ENCODE measurements at places on chromosomes 3 and 15.

DNA sequence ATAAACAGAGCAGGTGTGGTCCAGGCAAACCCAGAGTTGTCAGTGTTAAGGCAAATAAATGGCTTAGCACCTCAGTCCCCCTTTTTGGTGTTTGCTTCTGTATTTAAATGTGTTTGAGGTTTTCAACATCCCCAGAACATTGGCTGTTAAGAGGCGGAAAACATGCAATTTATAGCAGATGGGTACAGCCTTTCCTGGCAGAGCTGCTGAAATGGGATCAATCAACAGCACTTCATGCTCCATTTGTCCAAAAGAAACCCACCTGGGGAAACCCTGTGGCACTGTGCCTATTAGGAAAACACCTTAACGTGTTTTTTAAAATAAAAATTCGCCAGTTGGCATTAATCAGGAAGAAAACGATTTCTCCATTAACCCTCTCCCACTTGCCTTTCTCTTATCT is 135.4 kb downstream of the MCTP2 start:
- no peak for DNase-seq

DNA sequence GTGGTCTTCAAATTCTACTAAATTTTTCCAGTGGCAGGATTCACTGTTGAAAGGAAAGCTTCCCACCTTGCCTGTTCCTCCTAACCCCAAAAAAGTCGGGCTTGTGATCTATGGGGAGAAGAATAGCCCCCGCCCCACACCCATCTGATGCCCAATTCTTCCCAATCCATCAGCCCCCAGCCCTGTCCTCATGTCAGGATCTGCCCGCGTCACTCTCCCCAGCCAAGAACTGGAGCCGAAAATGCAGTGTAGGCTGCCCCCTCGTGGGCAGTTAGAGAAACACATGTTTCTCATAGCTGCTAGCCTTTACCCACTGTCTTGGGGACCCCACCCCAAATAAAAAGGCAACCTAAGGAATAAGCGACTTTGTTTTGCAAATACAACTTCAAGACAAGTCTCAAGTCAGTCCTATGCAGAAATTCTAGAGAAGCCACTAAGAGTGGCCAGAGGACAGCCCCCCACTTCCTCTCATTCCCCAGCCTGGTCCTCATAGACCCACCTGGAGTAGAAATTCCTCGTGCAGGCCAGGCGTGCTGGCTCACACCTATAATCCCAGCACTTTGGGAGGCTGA is 13.0 kb upstream of the CSK start:
- no peak for DNase-seq

GRCh38 chr15:83716605-83717004 is 62.7 kb downstream of the ADAMTSL3 start:
- DNase-seq = no peak

DNA sequence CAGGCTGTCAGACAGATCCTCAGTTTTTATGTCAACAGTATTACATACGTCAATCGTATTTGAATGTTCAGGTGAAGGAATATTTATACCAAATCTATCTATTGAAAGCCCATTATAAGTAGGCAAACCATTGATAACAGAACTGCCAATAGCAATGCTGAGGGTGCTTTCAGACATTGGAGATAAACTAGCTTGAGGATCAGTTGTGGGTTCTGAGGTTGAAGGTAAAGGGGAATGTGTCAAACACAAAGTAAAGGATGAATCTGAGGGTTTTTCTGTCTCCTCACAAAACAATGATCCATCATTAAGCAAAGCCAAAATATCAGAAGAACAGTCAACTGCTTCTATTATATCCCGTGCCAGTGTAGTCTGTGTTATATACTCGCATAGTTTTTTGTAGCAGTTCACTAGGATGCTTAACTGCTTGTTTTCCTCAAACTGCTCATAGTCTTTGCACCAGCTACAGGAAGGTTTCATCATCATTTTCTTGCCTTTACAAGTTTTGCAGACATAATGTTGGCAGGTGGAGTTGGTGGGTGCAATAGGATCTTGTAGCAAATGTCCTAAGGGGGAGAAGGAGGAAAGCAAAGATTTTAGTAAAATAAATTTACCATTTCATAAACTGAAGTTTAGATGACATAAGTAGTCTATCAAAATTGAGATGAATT is 43.8 kb downstream of the MSL2 start:
- no peak for DNase-seq

DNA sequence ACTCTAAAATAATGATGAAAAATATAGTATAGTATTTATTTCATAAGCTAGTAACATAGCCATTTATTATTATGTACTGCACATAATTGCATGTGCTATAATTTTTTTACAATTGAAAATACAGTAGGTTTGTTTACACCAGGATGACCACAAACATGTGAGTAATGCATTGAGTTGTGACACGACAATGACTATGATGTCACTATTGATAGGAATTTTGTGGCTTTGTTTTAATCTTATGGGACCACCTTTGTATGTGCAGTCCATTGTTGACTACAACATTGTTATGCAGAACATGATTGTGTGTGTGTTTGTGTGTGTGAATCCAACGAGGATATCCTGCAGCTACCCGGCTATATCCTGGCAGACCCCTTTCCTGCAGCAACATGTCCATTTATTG is 372.2 kb upstream of the MCTP2 start:
- no peak for DNase-seq

DNA sequence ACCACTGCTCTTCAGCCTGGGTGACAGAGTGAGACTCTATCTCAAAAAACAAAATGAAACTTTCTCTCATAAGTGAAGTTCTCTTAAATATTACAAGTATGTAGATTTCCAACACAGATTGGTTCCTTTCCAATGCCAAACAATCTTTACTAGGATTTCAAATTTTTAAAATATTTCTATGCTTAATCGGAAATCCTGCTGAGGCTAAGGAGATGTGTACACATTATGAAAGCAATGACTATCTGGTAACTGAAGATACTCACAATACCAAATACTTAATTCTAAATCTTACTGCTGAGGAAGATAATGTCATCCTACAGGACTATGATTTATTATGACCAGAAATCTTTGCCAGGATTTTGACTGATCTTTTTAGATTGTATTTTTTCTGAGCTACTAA is 255.6 kb upstream of the ZNF717 start:
- no peak for DNase-seq

DNA sequence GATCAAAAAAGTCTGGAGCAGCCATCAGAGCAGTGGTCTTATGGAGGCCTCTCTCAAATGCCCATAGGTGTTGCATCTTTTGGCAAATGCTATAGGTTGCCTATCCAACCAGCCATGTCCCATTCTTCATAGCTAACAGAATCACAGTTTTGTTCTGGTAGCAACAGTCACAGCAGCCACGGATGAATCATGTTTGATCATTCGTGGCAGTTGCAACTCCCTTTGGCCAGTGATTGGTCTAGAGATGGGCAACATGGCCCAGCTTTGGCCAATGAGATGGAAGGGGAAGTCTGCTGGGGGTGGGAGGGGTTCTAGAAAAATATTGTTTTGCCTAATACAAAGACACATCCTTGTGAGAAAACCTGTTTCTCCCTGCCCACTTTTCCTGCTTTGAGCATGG is 50.3 kb upstream of the PPP2R3A start:
- DNase-seq = no peak

DNA sequence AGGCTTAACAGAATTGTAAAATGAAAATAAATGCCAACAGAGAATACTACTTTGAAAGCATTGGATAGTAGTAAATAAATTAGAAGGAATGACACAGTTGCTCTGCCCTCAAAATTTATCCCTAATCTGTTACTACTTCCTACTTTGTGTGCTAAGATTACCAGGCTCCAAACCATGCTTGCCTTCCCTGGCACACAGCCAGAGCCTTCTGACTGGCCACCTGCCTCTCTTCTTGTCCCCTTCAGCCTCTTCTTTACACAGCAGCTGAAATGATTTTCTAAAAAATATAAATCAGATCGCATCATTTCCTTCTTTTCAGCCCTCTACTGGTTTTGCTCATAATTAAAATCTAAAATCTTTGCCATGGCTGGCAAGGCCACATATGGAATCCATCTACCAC is 334.1 kb downstream of the FHIT start:
- no peak for DNase-seq

DNA sequence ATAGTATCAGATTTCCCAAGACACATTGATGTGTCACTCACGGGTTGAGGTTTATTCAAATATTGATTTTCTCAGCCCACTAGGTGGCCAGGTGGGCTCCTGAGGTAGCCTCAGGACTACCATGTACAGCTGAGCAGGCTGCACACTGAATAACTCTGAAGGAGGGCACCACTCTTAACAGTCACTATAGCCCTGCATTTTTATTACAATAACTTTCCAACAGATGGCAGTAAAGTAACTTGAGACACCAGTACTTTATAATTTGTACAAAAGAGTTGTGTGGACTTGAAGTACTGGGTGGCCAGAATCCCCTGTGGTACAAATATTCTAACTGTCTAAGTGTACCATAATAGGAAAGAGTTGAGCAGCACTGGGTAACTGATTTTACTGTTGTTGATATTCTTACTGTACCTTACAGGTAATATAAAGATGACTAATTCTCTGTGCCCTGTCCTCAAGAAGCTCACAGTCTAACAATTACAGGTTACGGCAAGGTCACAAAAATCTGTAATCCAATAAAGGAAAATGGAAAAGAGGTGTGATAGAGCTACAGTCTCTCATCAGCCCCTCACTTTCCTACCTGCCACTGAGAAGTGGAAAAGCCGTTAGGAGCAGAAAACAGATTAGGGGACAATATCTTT is 76.0 kb downstream of the ETFA start:
- DNase-seq = no peak

DNA sequence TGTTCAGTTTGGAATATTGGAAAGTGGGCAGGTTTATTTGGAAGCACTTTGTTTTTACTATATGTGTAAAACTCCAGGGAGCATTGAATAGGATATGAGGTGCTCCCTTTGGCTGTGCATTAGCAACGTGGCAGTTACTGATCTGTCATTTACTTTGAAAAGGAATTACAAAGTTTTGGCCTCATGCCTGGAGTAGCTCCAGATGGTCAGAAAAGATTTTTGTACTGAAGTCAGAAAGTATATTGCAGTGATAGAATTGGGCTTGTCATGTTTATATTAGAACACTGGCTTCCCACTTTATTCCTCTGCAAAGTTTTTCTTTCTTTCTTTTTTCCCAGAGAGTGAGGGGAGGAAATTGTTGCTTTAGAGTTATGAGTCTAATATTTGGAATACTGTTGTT is 26.1 kb downstream of the FNDC3B start:
- no peak for DNase-seq

- no peak for DNase-seq
Measured at GRCh38 chr3:49343163-49343562, 3.3 kb upstream of the USP4 start.

GRCh38 chr3:108201258-108201657 is 21.0 kb downstream of the IFT57 start:
- DNase-seq = no peak

- no peak for DNase-seq
Measured at GRCh38 chr3:135973841-135974240, 8.3 kb downstream of the PPP2R3A start.

GRCh38 chr3:33650495-33650894 is 67.6 kb downstream of the CLASP2 start:
- no peak for DNase-seq

DNA sequence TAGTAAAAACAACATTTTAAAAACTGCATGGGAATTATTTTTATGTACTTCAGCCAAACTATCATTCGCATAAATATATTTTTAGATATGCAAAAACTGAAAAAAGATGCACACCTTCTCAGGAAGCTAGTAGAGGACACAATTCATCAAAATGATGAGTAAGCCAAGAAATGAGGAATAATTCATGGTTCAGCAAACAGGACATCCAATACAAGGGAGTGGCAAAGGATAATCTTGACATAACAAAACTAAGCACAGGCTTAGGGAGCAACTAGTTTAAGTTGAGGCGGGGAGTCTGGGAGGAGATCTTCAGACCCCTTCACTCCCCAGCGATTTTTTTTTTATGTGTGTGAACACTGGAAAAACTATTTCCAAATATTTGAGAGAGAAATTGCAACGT is 93.7 kb downstream of the ZNF280D start:
- DNase-seq = no peak

GRCh38 chr15:31357148-31357547 is 30.5 kb downstream of the KLF13 start:
- no peak for DNase-seq

- no peak for DNase-seq
Measured at GRCh38 chr3:101633186-101633585, 43.7 kb downstream of the ZBTB11 start.

DNA sequence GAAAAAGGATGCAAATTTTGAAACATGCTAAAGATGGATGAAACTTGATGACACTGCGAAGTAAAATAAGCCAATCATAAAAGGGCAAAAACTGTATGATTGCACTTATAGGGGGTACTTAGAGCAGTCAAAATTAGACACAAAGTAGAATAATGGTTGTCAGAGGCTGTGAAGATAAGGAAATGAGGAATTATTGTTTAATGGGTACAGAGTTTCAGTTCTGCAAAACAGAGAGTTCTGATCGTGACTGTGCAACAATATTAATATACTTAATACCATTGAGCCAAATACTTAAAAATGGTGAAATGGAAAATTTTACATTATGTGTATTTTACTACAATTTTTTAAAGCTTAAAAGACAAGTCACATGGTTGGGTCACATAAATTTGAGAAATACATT is 35.1 kb downstream of the UBE3A start:
- no peak for DNase-seq

DNA sequence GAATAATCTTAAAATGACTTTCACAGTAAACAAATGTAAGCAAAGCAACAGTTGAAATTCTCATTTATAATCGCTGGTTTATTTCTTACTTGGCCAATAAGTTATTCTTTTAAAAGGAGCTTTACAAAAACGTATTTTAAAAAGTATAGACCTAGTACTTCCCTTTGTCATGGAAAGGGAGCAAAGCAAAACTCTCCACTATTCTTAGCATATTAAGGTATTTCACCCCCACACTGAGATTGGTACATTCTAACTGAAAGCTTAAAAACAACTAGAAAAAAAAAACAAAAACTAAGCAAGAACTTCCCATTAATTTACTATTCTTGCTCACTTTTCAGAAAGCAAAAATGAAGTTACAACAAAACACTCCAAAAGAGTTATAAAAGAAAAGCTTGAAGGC is 1.5 kb downstream of the ATG3 start:
- no peak for DNase-seq

DNA sequence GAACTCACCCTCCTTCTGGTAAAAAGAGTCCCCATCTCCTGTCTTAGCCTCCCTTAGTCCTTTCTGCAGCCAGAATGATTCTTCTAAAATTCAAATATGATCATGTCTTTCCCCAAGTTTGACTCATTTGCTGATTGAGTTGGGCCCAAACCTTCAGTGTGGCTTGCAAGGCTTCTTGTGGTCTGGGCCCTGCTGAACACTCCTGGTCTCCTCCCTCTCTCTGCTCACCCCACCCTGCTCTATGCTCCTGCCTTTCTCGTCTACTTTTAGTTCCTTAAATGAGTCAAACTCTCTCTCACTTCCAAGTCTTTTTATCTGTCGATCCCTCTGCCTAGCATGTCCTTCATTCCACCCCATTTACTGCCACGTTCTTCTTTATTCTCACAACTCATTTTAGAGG is 72.6 kb downstream of the CCR1 start:
- DNase-seq = no peak

Measured in omental fat pad (tissue), 4 donors.